Activated CD4-positive, alpha-beta T cell treated with anti-CD3 and anti-CD28 coated beads, Interleukin-2, amount 10 ng/mL, durations not matched to agents 7 days and 5 days (primary cell): ENCODE measurements at places on chromosomes 7 and 10. TPM values are rescaled to one million over a fixed set of nuclear protein-coding genes. Genes with fewer than 3 reads are reported as not detected.

IL6 gene
- total RNA-seq, result 0.92 TPM

GRCh38 chr10:98431016-98431415 is 15.7 kb downstream of the HPS1 start:
- peaks cover 61% of the 10 kb centered on the region for H3K36me3 ChIP-seq
- no peaks in the 10 kb centered on the region for H3K4me1 ChIP-seq
- no peak for DNase-seq
- no peaks in the 10 kb centered on the region for H3K27me3 ChIP-seq
- no peak overlapping the region for H3K4me3 ChIP-seq

DNA sequence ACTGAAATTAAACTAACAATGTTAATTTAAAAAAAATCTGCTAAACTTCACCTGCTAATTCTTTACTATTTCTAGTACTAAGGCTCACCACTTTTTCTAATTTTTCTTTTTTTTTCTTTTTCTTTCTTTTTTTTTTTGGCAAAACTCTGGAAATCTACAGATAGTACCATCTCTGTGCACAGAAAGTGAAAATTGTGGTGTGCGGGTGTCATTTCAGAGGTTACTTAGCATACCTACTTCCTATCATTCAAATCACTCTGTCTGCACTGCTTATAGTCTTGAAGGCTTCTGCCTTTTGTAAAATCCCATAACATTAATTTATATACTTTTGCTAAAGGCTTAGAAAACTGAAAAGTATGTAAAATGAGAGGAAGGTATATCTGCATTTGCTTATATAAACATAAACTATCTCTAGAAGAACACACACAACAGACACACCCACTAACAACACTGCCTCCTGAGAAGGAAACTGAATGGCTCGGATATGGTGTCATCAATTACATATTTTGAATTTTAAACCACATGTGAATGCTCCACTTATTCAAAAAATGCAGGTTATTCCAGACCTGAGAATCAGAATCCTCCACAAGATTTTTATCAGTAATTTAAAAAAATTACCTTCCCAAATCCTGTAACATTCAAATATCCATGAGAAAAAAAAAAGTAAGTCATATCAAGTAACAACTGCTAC is 229.5 kb downstream of the PARD3 start:
- no peak for DNase-seq
- H3K36me3 ChIP-seq, result no peaks in the 10 kb centered on the region
- H3K4me3 ChIP-seq, result no peak overlapping the region
- no peak overlapping the region for H3K27ac ChIP-seq
- peaks cover 4% of the 10 kb centered on the region for H3K27me3 ChIP-seq
- no peaks in the 10 kb centered on the region for H3K4me1 ChIP-seq

- DNase-seq, result no peak
- H3K27ac ChIP-seq, result no peak overlapping the region
These were observed 46.1 kb downstream of the EPHB4 start for GRCh38 chr7:100781255-100781654.

- peak overlapping the region; percentile 100 for H3K27ac ChIP-seq
- peaks cover 48% of the 10 kb centered on the region for H3K4me1 ChIP-seq
- no peaks in the 10 kb centered on the region for H3K27me3 ChIP-seq
- H3K36me3 ChIP-seq, result peaks cover 41% of the 10 kb centered on the region
- DNase-seq, result no peak
These were observed 1.3 kb upstream of the SPOCK2 start for GRCh38 chr10:72089618-72090017.

PRRT4 gene
- 0.21 TPM for total RNA-seq

DNA sequence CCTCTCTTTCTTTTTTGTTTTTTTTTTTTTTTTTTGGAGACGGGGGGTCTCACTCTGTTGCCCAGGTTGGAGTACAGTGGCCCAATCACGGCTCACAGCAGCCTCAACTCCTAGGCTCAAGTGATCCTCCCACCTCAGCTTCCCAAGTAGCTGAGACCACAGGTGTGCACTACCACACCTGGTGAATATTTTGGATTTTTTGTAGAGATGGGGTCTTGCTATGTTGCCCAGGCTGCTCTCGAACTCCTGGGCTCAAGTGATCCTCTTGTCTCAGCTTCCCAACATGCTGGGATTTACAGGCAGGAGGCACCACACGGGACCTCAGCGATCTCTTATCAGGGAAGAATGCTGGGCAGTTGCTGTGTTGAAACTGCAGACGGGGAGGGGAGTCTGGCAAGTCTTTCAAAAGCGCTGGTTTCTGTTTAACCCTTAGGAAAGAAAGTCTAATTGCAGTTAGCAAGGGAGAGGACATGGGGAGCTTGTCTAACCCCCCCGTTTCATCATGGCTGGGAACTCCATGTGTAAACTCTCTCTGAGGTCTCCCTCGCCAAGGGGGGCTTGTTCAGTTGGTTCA is 39.6 kb upstream of the LMTK2 start:
- H3K36me3 ChIP-seq, result no peaks in the 10 kb centered on the region
- no peak overlapping the region for H3K4me3 ChIP-seq
- no peak overlapping the region for H3K27ac ChIP-seq
- H3K27me3 ChIP-seq, result no peaks in the 10 kb centered on the region

- no peaks in the 10 kb centered on the region for H3K4me1 ChIP-seq
- H3K27me3 ChIP-seq, result no peaks in the 10 kb centered on the region
- H3K36me3 ChIP-seq, result no peaks in the 10 kb centered on the region
- no peak overlapping the region for H3K27ac ChIP-seq
- DNase-seq, result no peak
These were observed 166.1 kb upstream of the NPSR1 start for GRCh38 chr7:34491899-34492298.

DNA sequence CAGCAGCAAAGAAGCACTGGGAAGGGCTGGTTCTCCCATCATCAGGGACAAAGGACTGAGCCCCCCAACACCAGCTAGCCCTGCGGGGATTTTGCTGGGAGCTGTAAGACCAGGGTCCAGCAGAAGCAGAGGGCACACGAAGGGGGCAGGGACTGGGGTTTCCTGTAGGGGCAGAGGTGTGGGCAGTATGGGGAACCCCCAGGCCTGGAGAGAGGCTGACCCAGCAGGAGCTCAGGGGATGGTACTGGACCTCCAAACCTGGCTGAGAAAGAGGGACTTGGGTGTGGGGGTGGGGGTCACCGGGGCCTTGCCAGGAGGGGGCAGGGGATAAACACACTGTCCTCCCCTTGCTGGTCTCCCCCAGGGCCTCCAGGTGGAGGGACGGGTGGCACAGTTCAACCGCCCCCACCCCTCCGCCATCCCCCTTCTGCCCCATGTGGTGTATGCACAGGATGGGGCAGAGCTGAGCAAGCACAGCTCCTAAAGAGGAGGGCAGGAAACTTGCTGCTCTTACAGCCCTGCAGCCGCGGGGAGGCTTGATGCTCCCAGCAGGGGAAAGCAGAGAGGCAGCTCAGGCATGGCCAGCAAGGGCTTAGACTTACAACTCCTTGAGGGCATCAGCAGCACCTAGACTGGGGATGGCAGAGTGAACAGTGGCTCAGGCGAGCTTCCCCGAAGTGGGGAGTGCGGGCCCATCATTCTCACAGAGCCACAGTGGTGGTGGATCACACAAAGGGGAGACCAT is 12.4 kb upstream of the RET start:
- no peaks in the 10 kb centered on the region for H3K27me3 ChIP-seq
- H3K27ac ChIP-seq, result no peak overlapping the region
- no peaks in the 10 kb centered on the region for H3K36me3 ChIP-seq
- H3K4me1 ChIP-seq, result no peaks in the 10 kb centered on the region
- no peak for DNase-seq

DNA sequence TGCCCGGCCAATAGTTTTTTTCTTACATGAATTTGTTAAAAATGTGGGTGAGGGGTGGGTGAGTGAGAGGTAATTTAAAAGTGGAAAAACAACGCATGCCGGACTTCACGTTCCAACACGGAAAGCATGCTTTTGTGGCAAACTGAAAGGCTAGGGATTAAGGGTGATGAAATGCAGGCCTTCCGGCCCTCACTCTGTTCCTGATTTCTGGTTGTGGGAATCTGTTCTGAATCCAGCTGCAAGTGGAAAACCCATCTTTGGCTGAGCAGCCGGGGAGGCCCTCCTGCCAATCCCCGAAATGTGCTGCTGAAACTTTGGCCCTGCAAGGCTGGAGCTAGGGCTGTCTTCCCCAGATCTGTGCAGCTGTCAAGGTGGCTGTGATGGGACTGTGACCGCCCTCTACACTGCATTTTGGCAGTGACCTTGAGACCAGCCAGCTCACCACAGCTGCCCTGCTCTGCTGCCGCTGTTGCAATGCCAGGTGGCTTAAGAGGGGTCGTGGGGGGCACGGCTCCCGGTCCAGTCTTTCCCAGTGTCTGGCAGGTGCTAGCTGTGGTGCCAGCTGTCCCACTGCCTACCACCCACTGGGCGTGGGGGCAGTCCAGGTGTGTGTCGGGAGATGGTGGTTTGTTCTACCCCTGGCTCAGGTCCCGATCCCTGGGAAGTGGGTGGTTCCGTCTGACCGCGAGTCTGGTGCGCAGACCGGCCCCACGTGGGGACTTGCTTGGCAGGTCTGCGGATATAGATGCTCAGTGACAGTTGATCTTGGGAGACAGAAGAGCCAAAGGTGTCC is 39.0 kb downstream of the TET1 start:
- H3K27me3 ChIP-seq, result no peaks in the 10 kb centered on the region
- H3K27ac ChIP-seq, result peak overlapping the region; percentile 25
- H3K36me3 ChIP-seq, result peaks cover 20% of the 10 kb centered on the region
- H3K4me1 ChIP-seq, result peaks cover 33% of the 10 kb centered on the region
- peak overlapping the region; percentile 23 for H3K4me3 ChIP-seq
- no peak for DNase-seq

OR2AE1 gene
- total RNA-seq, result 0.25 TPM

DNA sequence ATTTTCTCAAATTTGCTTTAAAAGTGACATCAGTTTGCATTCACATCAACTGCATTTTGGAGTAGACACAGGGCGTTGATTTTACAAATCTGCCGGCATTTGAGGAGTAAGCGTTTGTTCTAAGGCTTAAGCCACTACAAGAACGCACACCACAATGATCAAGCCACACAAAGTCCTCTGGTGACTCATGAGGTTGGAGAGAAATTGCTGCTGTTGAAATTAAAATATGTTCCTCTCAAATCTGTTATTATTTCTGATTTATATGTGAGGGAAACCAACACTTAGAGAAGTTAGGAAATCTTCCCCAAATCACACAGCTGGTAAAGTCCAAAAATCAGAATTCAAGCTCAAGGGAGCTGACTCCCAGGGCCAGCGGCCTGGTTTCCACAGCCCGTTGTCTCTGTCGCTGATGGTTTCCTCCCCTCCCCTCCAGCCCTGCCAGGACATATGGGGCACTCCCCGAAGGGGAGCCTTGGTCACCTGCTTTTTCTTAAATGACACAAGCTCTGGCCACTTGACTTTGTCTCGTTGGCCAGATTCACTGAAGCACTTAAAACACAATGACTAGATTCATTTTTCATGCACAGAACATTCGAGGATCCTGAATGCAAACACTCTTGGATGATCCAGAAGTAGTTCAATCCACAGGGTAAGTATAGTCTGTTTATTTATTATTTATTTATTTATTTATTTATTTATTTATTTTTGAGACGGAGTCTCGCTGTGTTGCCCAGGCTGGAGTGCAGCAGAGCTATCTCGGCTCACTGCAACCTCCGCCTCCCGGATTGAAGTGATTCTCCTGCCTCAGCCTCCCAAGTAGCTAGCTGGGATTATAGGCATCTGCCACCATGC is 29.2 kb upstream of the KLF6 start:
- H3K27ac ChIP-seq, result peak overlapping the region; percentile 77
- no peak overlapping the region for H3K4me3 ChIP-seq
- H3K36me3 ChIP-seq, result peaks cover 7% of the 10 kb centered on the region
- no peak for DNase-seq
- H3K4me1 ChIP-seq, result peaks cover 58% of the 10 kb centered on the region

DNA sequence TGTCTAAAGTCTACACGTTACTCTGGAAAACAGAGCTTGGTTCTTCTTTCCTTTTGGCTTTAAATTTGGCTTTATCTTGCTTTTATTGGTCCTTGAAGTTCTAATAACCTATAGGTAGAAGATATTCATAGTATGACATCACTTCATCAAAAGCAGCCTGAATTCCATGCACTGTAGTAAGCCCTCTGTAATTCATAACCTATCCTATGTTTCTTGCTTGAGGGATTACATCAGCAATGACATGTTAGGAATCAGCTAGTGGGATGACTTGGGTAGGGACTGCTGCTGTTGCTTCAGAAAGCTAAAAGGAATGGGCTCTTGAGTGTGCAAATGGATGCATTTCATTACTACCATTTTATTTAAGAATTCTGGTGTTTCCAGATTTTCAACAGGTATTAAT is 184.9 kb downstream of the PTEN start:
- peaks cover 5% of the 10 kb centered on the region for H3K27me3 ChIP-seq
- no peak overlapping the region for H3K4me3 ChIP-seq
- H3K4me1 ChIP-seq, result peaks cover 5% of the 10 kb centered on the region
- peaks cover 2% of the 10 kb centered on the region for H3K36me3 ChIP-seq
- no peak overlapping the region for H3K27ac ChIP-seq

DNA sequence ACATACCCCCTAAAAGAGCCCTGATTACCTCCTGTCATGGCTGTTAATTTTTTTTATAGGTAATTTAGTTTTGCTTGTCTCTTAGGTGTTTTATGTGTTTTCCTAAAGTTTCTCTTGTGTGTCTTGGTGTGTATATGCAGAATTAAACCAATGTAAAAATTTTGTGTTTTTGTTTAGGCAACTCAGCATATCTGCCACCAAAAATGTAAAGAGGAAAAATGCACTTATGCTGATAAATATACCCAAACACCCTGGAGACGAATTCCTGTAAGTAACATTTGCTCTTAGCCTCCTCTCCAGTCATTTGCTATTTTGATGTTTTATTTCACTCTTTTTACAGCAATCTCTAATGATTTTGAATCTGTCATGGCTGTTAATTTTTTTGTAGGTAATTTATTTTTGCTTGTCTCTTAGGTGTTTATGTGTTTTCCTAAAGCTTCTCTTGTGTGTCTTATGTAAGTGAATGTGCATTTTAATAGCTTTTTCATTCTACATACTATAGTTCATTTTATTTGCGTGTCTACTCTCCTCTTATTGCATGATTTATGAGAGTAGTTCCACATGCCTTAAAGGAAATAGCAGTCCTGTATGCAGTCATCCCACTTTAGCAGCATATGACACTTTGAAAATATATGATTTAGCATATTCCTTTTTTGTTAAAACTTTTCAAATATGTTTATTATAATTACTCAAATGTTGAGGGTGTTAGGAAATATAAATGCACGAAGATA is 149.2 kb downstream of the CCSER2 start:
- no peak overlapping the region for H3K27ac ChIP-seq
- peaks cover 33% of the 10 kb centered on the region for H3K36me3 ChIP-seq
- H3K27me3 ChIP-seq, result no peaks in the 10 kb centered on the region
- H3K4me3 ChIP-seq, result no peak overlapping the region
- peaks cover 5% of the 10 kb centered on the region for H3K4me1 ChIP-seq
- no peak for DNase-seq

- no peaks in the 10 kb centered on the region for H3K27me3 ChIP-seq
- H3K4me3 ChIP-seq, result no peak overlapping the region
- H3K27ac ChIP-seq, result no peak overlapping the region
- DNase-seq, result no peak
These were observed 38.2 kb upstream of the CCDC3 start for GRCh38 chr10:13039761-13040160.

DNA sequence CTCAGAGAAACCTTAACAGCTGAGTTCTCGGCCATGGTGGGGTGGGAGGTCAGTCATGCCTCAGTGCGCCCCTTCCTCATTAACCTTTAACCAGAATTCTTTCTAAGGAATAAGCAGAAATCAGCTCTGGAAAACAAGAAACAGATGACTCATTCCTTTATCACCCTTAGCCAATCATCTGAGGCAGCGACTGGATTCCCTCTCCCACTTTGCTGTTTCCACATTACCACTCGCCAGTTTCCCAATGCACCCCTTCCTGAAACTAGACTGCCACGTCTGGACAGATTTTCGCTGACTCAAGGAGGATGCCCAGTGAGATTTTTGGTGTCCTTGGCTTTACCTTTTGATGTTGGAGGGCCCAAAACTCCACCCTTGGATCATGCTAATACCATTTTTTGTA is 223.8 kb downstream of the PLXDC2 start:
- no peak overlapping the region for H3K4me3 ChIP-seq
- H3K27me3 ChIP-seq, result no peaks in the 10 kb centered on the region
- H3K4me1 ChIP-seq, result no peaks in the 10 kb centered on the region
- H3K36me3 ChIP-seq, result no peaks in the 10 kb centered on the region
- no peak overlapping the region for H3K27ac ChIP-seq
- DNase-seq, result no peak

TMEM176B gene
- not detected for total RNA-seq
